NCI-H748 treated with DMSO at 0.1 percent for 48 hours (cell line): ENCODE measurements at places on chromosomes 3 and 15.

DNA sequence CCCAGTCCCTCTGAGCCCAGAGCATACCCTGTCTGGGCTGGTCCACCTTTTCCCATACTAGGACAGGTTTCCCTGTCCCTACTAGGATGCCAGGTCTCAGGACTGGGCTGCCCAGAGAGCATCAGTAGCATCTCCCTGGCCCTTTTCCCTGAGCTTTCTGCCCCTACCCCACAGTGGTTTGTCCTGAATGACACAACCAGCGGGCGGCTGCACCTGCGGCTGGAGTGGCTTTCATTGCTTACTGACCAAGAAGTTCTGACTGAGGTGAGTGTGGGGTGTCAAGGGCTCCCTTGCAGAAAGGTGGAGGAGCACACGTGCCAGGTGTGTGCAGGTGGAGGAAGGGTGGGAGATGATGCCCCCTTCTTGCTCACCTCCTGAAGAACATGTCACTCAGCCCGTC lies 33.5 kb downstream of the ESYT3 start:
- DNase-seq: no peak

GRCh38 chr3:57805674-57806073 lies 49.6 kb downstream of the SLMAP start:
- DNase-seq: no peak

- DNase-seq: no peak
Observed at GRCh38 chr3:140842984-140843649, 98.5 kb upstream of the SLC25A36 start.

DNA sequence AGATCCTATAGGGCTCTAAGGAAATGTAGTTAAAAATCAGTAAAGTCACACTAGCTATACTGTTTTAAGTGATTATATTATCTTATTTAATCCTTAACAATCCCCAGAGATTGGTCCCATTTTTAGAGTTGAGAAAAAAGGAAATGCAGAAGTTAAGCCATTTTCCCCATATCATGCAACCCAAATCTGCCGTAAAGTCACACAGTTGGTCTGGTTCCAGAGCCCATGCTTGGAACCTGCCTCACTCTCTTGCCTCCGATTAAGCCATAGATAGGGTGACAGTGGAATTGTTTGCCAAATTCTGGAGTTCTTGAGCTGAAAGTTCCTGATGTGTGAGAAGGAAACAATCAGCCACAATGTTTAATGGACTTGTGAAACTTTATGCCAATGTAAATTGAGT lies 2.3 kb upstream of the P2RY13 start:
- DNase-seq: no peak

- DNase-seq: no peak
Observed at GRCh38 chr3:154970797-154971196, 109.3 kb upstream of the MME start.

GRCh38 chr3:7146529-7146928 lies 285.6 kb downstream of the GRM7 start:
- no peak for DNase-seq

DNA sequence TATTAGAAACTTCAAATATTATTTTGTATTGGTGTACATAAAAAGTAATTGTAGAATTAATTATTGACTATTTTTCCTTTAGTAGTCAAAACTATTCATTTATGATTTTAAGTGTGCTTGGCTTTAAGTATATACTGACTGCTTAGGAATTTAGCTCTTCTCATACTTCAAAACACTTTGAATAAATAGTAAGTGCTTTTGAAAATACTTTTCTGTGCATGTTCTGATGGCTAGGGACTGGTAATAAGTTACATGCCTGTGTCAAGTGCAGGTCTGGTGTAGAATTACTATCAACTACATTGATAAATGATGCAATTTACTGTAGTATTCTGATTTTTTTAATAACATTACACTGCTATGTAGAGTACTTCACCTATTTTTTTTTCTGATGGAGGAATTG lies 397.6 kb upstream of the SGO1 start:
- DNase-seq: no peak

GRCh38 chr15:68626739-68627138 lies 47.9 kb downstream of the CORO2B start:
- no peak for DNase-seq

GRCh38 chr3:186432189-186432588 lies 70.2 kb upstream of the DGKG start:
- no peak for DNase-seq

DNA sequence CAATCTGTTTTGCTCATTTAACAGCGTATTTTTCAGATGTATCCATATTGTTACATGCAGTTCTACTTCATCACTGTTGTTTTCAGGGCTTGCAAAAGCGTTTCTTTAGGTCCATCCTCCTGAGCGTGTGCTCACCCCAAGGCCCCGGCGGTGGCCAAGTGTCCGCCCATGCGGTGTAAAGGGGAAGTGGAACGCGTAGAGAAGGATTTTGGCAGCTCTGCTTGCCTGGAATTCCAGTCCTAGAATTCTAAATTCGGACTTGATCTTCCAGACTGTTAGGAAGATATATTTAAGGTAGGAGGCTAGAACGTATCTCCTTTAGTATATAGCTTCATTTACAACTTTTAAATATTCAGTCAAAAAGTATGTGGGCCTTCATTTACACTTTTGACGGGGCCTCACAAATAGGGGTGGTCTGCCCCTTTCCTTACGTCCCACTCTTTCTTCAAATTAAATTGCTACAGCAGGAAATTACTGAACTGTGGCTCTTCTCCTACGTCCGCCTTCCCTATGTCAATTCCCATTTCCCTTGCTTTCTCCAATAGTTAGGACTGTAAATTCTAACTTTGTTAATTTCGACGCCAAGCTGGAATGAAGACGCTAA lies 609 bp upstream of the TBC1D23 start:
- no peak for DNase-seq

- no peak for DNase-seq
Observed at GRCh38 chr3:51715231-51715976, 8.5 kb downstream of the GRM2 start.
